Substantia nigra (tissue), 51 donors: ENCODE measurements at places on chromosomes 2 and 18.

GRCh38 chr2:236644502-236644911, 74.9 kb downstream of the ACKR3 start:
- no peak for DNase-seq

GRCh38 chr2:176268976-176269318, 295 bp upstream of the MTX2 start:
- no peak for DNase-seq

DNA sequence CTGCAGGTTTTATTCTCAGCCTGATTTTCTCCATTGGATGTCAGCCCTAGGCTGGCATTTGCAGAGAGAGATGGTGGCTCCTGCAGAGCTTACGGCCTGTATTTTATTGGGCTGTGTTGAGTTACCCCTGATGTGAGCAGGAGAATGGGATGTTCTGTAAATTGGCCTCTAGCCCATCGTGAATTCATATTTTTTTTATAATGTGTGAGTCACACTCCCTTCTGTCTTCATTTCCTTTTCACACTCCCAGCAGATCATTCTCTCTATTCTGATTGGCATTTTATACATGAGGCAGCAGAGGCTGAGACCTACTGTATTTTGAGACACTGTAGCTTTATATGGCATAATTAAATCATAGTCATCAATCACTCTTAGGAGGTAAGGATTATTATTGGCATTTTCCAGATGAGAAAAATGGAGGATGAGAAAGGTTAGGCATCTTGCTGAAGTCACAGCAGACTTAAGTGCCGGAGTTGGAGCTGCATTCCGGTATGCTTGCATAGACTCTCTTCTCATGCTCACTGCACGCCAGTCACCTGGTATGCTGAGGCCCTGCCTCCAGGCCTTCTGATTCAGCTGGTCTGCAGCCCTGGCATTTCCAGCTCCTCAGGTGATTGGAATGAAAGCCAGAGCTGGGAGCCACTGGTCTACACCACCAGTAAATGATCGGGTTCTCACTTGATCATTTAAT, 142.4 kb downstream of the NEDD4L start:
- DNase-seq = no peak

DNA sequence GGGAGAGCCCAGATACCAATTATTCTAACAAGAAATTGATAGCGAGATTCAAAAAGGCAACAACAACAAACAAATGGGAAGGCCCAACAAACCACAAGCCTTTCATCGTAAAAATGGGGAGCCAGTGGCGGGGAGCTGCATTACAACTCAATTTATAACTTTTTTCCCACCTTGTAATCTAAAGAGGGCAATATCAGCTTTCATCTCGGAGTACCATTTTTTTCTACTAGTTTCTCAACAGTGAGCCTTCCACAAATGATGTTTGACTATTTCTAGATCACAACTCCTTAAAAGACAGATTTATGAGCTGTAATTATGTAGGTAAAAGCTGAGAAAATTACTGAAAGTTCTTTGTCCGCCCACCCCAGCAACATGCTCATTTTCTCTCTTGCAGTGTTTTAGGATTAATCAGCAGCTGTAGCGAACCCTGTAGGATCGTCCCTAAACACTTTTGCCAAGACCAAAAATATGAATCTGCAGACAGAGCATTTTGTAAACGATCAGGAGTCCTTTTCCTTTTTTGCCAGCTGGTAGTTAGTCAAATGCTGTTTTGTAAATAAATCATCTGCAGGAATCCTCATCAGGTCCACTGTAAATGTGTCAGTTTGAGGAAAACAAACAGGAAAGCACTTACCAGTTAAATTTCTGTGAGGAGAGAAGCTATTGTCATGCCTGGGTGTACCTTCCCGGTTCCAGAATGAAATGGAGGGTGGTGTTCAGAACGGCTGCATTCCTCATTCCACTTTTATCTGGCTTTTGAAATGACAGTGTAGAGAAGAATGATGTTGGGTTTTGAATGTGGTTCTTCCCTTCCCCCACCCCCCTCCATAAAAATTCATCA, 53.2 kb downstream of the EEF1B2 start:
- no peak for DNase-seq

DNA sequence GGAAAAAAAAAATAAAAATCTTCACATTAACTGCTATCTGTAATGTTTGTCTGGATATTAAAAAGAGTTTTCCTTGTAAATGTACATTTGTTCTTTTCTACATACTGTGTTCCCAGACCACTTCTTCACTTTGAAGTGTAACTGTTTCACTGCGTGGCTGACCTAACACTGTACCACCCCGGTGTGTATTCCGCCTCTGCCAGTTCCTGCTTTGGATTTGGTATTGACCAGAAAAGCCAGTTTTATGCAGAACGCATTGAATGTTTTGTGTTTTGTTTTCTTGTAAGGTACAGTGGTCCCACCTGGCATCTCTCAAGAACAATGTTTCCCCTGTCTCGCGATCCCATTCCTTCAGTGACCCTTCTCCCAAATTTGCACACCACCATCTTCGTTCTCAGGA, 128.2 kb upstream of the IL1R2 start:
- DNase-seq = no peak

- DNase-seq = no peak
Observed at GRCh38 chr2:159900343-159900742, 102.3 kb upstream of the CD302 start.

GRCh38 chr2:111178730-111179405, 58.2 kb downstream of the BCL2L11 start:
- DNase-seq = no peak

- DNase-seq = no peak
Observed at GRCh38 chr2:16071865-16072637, 131.7 kb downstream of the MYCN start.

DNA sequence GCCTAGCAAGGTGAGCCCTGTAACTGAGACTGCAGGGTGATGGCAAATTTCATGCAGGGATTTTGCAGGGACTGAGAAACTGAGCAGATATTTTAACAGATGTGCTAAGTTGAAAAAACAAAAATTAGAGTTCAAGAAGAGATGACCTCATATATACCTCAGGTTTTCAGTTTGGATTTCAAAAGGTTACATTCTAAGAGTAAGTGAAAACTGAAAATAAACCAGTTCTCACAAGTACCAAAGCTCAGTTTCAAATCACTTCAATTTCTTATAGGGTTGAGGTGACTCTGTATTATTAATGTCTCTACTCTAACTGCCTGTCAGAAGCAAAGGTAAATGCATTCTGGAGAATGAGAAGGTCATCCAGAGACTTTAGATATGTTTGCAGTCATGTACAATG, 237.4 kb upstream of the VRK2 start:
- no peak for DNase-seq
